ENCODE measurements at places on chromosomes 3 and 15.

DNA sequence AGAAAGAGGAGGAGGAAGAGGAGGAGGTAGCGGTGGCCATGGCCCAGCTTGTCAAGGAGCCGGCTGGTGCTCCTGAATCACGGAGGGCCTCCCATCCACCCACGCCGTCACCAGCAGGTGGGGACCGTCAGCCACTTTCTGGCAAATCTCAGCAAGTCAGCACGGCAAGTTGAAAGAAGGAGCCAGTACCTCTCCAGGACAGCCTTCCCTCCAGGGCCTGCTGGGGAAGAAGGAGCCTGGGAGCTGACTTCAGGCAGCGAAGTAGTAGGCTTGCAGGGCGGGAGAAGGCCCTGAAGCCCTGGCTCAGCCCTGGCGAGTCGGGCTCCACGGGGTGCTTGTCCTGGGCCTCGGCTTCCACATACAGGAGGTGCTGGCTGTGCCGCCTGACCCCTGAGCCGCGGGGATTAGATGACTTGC lies 99.2 kb upstream of the TRPM1 start:
- DNase-seq, result no peak

DNA sequence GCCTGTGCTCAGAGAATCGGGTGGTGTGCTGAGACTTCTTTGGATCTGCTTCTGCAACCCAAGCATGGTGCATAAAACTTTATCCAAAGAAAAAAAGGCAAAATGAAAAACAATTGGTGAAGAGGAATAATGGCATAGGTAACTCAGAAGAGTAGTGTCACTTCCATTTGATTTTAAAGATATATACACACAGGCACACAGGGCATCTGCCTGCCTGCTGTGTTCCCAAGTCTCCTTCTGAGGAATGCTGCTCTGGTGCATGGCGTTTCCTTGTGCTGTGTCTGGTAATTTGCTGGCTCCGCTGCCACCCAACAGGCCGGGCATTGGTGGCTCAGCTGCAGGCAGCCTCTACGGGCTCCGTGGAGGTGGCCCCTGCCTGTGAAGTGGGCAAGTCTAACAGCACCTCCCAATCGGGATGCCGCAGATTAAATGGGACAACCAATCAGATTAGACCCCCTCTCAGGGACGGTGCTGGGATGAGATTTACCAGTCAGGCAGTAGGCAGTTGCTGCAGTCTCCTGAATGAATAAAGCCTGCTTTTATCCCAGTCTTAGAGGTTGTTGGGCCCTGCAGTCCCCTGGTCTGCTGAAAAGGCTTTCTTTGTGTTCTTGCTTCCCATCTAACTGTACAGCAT lies 253.7 kb upstream of the RASGRP1 start:
- DNase-seq, result no peak

GRCh38 chr3:182393830-182394367 lies 399.4 kb upstream of the ATP11B start:
- DNase-seq, result no peak

GRCh38 chr3:113002679-113003078 lies 11.9 kb downstream of the GTPBP8 start:
- DNase-seq, result no peak

GRCh38 chr3:84440291-84440690 lies 518.5 kb upstream of the CADM2 start:
- no peak for DNase-seq

DNA sequence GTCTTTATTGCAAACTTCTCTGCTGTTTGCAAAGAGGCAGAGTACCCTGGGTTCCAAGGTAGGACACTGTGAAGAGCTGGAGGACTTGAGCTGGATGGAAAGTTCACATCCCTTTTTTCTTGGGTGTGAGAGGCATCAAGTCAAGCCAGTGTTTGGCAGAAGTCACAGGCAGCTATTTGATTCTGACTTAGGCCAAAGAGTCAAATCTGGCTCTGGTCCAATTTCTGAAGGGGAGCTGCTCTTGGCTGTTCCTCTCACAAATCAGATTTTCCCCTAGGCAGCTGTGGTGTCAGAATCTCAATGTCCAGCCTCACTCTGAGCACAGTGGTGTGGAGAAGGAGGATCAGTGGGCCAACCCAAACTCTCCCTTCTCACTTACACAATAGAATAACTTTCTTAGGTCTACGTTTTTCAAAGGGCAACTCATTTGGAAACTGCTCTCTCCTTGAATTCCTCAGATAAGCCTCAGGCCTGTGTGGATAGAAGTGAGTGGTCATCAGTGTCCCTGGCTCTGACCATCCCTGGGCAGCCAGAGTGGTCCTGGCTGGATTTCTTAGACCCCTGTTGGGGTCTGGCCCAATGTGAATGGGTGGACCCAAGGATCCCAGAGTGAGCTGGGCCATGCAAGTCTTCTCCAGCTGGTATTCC lies 18.2 kb upstream of the AMOTL2 start:
- no peak for DNase-seq

- no peak for DNase-seq
Observed at GRCh38 chr3:55014906-55015305, 87.0 kb upstream of the LRTM1 start.

DNA sequence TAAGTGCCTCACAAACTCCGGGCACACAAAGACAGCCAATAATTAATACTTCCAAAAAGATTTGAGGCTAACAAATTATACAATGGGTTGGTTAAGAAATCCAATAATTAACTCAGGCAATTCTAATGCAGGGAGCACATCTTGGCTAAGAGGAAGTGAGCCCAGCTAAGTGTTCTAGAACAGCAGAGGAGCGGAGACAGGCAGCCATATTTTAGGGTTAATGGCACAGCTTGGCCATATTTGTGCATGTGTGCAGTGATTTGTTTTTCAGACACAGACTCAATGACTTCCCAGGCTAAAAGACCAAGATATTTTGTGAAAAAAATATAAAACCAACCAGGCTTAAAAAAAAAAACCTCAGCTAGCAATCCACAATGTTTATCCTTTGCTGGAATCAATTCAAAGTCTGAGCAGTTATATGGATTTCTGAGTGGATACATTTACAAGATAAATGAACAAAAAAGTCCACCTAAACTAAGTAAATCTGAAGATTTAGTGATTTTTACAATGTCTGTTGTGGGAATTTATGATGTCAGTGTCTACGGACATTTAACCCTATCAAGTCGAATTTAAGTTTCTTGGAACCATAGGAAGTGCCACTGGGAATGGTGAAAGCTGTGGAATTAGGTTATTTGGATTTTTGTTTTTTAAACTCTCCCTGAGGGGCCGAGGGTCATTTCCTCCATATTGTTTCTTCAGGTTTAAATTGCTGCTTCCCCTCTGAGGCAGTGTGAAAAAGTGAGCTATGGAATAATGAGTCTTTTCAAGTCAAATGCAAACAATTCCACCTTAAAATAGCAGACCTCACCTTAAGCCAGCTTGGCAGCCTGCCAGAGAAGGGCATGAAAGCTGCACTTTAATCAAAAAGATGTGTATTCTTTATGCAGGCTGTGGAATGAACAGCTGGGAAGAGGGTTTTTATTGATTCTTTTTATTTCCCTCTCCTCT lies 413.7 kb upstream of the TBL1XR1 start:
- DNase-seq, result no peak

DNA sequence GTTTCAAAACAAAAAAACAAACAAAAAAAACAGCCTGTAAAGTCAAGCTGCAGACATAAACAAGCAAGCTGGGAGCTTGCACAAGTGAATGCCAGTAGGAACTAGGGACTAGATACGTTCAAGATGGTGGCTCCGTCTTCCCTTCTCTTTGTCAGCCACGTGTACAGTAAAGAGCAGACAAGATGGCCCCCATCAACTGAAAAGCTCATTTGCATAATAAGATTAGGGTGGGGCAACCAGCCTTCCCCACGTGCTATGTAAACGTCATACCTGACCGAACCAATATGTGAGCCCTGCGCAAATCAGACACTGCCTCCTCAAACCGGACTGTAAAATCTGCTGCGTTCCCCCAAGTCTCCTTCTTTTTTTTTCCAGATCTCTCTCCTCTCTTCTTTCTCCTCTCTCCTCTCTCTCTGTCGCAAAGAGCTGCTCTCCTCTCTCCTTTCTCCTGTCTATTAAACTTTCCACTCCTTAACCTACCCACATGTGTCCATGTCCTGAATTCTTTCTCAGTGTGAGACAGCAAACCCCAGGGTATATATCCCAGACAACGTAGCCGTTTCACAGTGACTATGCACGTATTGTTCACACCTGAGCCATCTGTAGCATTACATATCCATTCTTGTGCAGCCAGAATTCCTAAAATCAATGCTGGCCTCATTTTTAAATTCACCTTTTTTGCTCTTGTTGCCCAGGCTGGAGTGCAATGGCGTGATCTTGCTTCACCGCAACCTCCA lies 31.2 kb upstream of the FXR1 start:
- DNase-seq, result no peak

- DNase-seq, result no peak
Observed at GRCh38 chr3:112424394-112424793, 74.9 kb downstream of the BTLA start.

DNA sequence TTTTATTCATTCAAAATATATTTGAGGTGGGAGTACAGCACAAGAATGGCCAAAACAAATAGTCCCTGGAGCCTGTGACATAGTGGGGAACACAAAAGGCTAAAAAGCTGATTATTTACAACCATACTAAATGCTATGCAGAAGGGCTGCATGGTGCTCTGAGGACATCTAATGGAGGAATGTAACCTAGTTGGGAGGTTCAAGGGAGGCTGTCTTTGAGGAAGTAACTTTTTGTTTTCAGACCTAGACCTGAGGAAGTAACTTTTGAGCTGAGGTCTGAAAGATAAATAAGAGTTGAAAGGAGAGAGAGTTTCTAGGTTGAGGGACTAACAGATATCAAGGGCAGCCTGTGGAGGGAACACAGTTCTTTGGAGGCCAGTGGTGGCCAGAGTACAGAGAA lies 34.8 kb upstream of the RASA2 start:
- no peak for DNase-seq

DNA sequence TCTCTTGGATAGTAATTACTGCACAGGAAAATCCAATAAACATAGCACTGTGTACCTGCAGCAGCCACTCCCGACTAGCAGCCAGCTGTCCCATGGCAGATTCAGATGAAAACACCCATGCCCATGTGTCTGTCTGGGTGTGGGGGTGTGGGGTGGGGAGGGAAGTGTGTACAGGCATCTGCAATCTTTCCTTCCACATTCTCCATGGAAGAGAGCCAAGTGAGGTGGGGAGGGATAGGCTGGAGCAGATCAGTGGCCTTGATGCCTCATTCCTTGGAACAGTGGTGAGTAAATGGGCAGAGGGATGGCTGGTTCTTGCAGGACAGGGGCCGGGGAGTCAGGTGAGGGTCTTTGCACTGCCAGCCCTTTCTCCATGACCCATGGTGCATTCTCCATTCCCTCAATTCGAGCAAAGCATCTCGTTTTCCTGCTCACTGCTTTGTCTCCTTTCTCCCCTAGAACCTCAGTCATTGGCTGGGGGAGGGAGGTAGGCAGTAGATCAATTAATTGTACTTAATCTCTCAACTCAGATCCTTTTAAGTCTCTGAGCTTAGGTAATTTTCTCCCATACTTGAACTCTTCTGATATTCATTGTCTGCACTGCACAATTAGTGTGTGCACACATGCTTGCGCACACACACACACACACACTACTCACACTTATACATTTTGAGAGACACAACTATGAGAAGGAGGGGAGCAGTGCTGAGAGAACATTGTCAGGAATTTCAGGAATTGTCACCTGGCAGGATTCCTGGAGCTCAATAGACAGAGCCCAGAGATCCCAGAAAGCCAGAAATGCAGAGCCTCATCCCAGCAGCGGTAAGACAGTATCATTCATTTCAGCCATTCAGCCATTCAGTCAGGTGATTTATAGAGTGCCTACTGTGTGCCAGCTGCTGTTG lies 31.9 kb downstream of the PDIA5 start:
- no peak for DNase-seq
